ENCODE measurements at places on chromosomes 7 and 10.

GRCh38 chr7:20310963-20311742, 19.5 kb upstream of the ITGB8 start:
- DNase-seq: no peak

GRCh38 chr7:93715234-93715633, 140.7 kb upstream of the CALCR start:
- DNase-seq: no peak

DNA sequence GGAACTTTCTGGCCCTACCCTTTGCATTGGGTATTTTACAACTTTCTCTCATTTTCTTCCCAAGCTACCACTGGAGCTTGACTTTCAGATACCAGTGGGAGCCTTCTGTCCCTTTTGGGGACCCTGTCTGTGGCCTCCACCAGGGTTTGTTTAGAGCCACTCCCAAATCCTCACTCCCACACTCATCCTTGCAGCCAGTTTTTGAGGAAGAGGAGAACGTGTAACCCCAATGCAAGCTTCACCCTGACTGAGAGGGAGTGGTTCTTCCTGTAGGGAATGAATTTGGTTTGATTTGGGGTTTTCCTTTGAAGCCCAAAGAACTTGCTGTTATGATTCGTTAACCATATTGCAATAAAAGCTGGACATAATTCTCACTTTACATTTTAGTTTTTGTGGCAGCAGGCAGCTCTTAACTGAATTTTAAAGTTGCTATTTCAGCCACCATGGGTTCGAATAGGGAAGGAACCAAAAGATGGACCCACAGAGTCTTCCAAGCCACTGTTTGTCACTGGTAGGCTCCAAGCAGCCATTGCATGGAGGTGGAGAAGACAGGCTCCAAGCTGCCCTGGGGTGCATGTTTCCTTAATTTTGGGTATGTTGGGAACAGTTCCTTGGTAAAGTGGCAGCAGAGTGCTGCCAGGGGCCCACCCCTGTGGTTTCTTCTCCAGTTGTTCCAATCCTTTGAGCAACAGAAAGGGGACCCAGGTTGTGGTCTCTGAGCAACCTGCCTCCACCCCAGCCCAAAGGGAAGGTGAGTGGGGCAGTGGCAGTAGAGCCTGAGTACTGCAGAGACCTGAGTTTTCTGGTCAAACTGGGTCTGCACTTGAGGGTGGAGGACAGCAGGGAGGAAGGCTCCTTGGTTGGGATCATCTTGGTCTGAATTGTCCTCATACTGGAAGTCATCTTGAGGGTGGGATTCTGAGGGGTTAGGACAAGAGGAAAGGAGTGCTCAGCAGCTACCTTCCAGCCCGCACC, 5.1 kb downstream of the EVX1 start:
- no peak for DNase-seq

GRCh38 chr7:44377681-44378421, 52.5 kb upstream of the CAMK2B start:
- no peak for DNase-seq

DNA sequence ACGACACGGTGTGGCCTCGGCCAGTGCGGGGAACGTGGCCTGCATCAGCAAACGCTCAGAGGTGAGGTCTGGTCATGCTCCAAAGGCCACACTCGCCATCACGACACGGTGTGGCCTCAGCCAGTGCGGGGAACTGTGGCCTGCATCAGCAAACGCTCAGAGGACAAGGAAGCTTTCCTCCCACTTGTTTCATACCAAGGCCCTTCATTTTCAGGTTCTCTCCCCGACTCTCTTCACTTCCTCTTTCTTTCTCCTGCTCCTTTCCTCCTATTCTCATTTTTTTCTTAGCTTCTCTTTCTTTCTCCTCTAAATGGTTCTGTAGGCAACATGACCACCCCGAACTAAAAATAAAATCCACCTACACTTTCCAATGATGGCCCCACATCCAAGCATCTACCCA, 384.4 kb upstream of the SHH start:
- DNase-seq: no peak

DNA sequence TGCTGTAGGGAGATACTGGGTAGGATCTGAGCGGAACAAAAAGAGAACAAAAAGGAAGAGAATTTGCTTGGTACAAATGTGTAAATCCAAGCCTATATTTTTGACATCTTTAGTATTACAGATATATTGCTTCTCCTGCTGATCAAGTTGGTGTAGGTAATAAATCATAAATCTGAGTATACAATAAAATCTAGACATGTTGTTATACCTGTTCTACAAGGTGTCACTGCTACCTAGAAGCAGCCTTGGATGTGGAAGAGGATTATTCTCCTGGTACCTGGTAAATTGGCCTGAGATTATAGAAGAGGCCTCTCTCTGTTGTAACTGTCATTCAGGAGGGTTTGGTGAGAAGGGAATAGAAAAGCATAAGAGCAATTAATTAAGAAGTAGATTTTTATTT, 89.9 kb upstream of the LSM8 start:
- DNase-seq: no peak

DNA sequence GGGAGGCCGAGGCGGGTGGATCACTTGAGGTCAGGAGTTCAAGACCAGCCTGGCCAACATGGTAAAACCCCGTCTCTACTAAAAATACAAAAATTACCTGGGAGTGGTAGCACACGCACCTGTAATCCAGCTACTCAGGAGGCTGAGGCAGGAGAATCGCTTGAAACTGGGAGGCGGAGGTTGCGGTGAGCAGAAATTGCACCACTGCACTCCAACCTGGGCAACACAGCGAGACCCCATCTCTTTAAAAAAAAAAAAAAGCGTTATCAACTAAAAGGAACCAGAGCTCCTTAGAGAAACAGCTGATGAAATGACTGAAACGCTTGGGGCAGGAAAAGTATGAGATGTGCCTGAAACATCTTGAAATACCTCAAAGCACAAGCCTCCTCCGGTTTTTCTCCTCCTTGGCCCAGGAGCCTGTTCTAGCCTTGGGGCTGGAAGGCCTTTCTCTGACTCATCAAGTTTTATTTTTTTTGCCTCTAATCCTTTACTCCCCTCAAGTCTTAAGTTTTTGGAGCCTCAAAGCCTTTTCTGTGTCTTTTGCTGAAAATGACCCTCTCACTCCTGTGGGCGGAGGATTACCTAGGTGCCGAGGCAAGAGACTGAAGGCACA, 2.6 kb upstream of the METTL27 start:
- no peak for DNase-seq

DNA sequence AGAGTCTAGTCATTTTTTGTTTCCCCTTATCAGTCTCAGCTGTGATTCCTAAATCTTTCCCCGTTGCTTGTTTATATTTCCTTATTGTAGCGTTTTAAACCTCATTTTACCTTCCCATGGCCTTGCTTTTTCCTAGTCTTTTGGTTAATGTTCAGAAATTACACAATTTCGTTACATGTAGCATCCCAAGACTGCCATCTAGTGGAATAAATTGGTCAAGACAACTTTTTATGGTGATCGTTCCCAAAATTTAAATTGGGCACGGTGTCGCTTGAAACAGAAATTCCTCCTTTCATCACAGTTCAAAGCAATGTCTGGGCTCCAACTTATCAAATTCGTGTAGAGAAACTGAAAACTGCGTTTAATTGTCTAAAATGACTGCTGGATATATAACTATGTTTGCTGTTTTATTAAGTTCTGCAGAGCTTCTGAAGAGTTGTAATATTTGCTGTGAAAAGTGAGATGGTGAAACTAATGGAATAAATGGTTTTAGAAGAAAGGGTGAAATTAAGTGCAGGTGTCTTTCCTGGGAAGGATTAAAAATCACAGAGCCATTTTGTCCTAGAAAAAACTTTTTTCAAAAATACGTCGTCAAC, 370.2 kb downstream of the PHF14 start:
- no peak for DNase-seq

DNA sequence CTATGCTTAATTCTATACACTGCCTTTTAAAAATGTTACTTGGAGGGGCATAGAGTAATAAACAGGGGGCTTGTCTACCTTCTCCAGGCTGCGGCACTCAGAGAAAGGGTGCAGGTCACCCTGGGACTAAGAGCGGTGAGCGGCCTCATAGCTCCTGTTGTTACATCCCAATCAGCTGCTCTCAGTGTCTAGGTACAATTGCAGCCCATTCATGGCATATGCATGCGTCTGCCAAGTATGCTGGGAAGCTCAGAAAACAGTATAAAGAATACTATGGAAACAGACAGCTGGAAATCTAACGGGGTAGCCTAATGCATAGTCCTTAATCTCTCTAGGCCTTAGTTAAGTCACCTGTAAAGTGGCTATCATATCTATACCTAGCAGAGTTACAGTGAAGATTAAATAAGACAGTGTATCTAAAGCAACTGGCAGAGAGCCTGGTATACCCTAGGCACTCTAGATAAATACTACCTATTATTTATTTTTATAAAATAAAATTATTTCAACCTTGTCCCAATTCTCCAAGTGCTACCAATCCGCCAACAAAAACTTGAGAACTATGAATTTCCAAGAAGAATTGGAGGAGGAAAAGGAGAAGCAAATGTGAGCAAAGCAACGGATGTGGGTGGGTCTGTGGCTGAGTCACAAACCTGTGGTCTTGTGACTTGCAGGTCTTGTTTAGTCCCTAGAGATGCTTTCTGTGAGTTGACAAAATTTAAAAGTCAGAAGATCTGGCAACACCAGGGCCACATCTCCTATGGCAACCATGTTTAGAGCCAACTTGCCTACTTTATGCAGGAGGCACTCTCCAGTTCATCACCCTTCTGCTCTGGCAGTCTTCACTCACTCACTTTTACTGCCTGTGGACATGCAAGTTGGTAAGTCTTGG, 183.0 kb downstream of the RAPGEF5 start:
- DNase-seq: no peak

DNA sequence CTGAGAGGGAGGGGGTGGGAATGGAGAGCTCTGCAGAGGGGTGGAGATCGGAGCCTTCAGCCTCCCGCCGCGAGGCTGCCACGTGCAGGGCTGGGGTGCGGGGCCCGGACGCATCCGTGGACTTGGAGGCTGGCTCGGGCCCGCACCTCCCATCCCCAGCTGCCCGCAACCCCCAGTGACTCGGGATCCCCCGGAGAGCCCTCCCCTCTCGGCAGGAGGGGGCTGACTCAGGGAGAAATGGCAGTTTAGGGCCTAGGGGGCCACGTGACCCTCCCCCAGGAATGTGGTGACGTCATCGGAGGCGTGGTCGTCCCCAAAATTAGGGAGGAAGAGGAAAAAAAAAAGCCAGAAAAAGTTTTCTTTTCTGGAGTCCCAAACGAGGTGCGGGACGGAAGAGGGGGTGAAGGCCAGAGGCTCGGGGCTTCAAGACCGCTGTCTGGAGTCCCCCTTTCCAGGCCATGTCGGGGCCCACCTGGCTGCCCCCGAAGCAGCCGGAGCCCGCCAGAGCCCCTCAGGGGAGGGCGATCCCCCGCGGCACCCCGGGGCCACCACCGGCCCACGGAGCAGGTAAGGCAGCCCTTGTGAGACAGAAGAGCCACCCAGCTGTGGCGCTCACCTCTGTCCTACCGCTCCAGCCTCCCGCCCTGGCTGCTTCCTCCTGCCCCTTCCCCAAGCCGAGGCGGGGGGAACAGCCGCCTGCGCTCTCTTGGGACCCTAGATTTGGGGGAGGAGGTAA, at the start of gene TRIP6:
TRIP6 (plus strand) TSS at position 348 of the 736 bp plus-strand sequence; CDS start at position 459, 111 bp downstream.
- DNase-seq: no peak

DNA sequence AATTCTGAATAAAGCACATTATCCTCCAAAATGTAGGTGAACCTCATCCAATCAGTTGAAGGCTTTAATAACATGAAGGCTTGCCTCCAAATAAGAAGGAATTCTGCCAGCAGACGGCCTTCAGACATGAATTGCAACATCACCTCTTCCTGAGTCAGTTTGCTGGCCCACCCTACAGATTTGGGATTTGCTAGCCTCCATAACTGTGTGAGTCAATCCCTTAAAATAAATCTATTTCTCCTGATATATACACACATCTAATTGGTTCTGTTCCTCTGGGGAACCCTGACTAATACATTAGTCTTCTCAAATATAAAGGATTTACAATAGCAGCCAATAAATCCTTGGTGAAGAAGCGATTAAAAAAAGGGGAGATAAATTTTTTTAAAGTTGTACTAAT, 34.8 kb upstream of the OSBPL3 start:
- DNase-seq: no peak

DNA sequence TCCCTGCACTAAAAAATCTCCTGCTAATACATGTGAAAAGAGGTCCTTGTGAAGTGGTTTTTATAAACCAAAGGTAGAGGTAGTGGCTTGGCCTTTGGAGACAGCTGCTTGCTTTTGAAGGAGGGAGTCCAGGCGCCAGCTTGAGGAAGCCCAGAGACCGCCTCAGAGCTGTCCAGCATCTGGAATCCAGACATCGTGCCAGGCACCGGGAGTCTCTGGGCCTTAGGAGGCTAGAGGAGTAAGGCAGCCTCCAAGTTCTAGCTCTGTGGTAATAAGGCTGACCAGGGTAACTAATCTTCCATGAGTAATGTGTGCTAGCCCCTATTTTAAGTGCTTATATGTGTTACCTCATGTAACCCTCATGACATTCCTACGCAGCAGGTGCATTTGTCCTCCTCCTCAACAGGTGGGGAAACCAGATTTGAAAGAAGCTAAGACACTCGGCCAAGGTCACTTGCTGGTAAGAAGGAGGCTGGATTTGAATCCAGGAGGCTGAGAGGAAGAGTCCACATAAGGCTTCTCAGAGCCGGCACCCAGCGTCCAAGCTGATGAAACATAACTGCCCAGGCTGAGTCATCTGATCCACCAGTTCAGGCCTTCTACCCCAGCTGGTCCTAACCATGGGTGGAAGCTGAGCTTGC, 26.1 kb downstream of the PRLHR start:
- DNase-seq: no peak

- no peak for DNase-seq
Observed at GRCh38 chr10:129090165-129090564, 376.9 kb upstream of the MGMT start.

DNA sequence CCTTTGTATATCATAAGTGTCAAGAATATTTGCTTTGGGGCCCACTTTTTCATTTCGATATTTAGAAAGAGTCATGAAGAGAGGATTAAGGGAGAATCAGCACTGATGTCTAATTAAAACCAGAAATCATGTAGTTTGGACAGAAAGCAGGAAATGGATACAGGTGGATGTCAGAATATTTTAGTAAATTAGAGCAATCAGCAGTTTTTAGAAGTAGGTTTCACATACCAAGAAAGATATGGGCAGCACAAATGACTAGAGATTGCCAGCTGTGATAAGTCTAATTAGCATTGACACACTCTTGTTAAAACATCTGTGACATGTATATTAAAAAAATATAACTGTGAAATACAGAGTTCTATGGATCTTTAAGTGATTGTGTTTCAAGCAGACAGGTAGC, 180.8 kb upstream of the POM121L12 start:
- DNase-seq: no peak

- no peak for DNase-seq
Observed at GRCh38 chr10:72754275-72755032, 62.5 kb downstream of the MCU start.

GRCh38 chr10:118101501-118101900, 54.8 kb upstream of the RAB11FIP2 start:
- DNase-seq: no peak

- no peak for DNase-seq
Observed at GRCh38 chr7:114921631-114922025, 266 bp upstream of the MDFIC start.

- no peak for DNase-seq
Observed at GRCh38 chr10:69573056-69573806, at the start of gene NEUROG3. TSS of gene NEUROG3 (minus strand) at chr10:69573422. CDS start at chr10:69573043, 379 bp downstream.

GRCh38 chr7:116569737-116570136, 44.9 kb downstream of the CAV1 start:
- no peak for DNase-seq

Measured in activated CD8-positive, alpha-beta memory T cell treated with anti-CD3 and anti-CD28 coated beads for 1 hour (primary cell).